CD4-positive, alpha-beta T cell treated with Interleukin-10 for 1 hour (primary cell): ENCODE measurements at places on chromosomes 2 and 18.

DNA sequence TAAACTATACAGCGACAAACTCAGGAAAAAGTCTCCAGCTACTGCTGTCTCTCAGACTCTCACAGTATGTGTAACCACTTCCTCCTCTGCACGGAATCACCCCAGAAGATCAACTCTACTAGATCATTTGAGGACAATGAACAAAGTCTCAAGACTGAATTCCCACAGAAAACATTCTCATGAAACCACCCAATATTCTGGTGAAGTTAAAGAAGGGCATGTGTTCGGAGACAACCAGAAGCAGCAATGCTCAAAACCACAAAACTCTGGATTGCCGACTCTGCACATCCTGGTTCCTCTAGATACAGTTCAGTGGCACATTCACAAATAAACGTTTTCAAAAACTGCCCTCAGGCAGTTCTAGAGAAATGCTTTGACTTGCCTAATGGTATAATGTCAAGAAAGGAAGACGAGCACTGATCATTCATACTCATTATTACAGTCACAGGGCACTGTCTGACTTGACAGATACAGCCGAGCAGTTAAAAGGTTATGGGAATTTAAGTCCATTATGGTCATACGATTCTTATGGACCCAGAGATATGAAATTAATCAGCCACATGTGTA is 91.9 kb upstream of the STK17B start:
- DNase-seq: peak; percentile 77

GRCh38 chr18:10094154-10094553 is 180.3 kb downstream of the VAPA start:
- DNase-seq: no peak

GRCh38 chr2:239689985-239690384 is 289.2 kb upstream of the HDAC4 start:
- DNase-seq: no peak

- no peak for DNase-seq
These were observed 9.2 kb downstream of the GRP start for GRCh38 chr18:59229191-59229590.

DNA sequence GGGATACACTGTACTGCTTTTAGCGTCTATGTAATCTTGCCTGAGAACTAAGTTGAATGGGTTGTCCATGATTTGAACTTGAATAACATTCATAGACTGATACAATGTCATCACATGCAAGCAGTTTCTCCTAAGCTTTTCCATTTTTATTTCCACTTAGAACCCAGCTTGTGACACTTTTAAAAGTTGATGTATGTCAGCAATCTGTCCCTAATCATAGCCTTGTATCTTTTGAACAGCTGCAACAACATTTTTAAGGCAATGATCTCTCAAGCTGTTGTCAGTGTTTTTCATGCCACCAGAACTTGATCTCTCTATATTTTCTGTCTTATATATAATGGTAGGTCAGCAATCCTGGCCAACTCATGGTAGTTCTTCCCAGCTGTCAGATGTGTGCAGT is 185.0 kb downstream of the DOK6 start:
- DNase-seq: no peak

DNA sequence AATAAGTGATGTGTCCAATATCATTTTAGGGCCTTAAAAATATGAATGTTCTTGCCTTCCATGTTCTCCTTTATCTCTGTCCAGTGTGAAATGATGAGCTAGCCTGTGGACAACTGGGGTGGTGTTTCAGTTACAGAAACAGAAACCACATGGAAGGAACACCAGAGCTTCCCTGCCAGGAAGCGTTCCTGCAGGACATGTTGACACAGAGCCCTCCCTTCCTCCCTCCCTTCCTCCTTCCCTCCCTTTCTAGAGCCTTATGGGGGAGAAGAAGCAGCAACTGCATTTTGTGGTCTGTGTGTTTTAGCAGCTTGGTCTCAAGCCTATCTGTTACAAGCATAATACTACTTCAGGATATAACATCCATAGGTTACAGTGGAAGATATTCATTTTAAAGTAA is 539.7 kb upstream of the NETO1 start:
- no peak for DNase-seq

DNA sequence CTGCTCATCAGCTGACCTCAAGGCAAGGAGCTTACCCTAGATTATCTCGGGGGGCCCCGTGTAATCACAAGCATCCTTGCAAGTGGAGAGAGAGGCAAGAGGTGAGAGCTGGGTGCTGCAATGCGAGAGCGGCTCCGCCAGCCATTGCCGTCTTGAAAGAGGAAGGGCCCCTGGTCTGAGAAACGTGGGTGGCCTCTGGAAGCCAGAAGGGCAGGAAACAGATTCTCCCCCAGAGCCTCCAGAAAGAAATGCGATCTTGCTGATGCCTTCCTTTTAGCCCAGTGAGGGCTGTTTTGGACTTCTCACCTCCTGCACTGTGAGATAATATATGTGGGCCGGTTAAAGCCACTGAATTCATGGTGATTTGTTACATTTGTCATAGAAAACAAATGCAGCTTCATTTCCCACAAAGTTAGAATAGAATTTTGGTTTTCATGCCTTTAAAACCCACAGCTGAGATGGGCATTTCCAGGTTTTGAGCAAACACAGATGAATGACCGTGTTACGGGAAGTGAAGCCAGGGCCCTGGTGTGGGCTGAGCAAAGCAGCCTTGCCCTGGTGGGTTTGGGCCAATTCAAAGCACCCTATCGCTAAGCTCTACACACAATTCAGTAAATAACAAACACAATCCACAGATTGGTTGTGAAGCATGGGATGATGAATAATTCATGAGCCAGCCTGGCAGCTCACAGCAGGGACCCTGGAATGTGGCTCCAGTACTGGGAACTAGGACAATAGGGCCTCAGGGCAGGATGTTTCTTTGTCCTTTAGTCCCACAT is 319.9 kb upstream of the HS6ST1 start:
- DNase-seq: no peak

DNA sequence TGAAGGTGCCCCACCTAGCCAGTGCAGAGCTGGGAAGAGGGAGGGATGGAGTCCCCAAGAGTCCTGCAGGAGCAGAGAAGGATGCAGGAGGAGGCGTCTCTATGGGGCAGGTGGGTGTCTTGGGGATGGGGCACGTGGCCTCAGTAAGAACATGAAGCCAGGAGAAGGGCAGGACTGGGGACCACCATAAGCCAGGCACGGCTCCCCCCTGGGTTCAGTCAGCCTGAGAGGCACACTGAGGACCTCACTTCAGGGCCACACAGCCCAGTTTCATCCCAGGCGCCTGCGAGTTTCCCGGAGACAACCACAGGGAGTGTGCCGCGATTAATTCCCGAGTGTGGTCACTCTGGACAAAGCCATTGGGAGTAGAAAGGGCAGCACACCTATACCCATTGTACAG is 120.3 kb downstream of the GYPC start:
- DNase-seq: no peak

GRCh38 chr2:109624339-109624738 is 10.2 kb downstream of the SOWAHC start:
- no peak for DNase-seq

DNA sequence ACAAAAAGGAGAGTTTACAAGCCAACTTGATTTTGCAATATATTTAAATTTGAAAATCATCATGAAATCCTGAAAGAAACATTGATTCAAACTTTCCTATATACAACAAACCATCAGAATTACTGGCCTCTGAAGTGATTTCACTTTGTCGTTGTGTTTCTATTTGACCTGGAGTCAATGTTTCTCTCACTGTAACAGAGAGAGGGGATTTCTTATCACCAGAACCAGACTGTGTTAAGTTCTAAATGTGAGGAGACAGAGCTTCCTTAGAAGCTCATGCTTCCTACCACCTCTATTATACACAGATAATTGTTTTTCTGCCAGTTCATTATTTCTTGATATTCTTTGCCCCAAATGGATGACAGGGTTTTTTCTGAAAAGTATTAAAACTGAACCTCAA is 245.0 kb upstream of the RND3 start:
- no peak for DNase-seq

DNA sequence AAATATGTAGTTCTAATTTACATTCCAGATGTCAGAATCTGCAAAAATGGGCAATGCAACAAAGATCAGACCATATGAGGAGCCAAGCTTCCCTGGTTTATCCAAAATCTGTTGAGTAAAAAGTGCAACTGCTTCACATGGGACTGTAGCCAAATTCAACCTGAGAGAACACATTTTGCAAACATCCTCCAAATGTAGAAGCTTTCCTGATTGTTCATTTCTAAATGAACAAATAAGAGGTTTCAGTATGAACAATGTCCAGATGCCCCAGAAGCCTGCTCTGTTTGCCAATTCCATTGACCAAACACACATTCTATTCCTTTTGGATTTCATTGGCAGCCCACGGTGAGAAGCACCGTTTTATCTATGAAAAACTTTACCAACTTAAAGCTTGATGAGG is 117.9 kb upstream of the OSR1 start:
- DNase-seq: no peak

DNA sequence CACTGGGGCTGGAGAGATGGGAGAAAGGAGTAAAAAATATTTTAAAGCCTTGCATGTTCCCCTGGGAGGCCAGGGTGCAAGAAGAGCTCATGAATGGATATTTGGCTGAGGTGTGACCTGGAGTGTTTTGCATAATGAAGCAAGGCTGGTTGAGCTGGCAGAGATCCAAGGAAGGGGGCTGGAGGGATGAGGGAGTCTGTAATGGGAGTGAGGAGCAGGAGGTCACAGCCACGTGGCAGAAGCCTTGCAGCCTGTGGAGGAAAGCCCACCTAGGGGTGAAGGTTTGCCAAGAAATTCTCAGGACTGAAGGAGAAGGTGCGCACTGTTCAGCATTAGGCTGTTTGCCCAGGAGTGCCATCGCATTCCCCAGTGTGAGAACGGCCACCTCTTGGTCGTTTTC is 40.3 kb upstream of the ATP8B1 start:
- no peak for DNase-seq

DNA sequence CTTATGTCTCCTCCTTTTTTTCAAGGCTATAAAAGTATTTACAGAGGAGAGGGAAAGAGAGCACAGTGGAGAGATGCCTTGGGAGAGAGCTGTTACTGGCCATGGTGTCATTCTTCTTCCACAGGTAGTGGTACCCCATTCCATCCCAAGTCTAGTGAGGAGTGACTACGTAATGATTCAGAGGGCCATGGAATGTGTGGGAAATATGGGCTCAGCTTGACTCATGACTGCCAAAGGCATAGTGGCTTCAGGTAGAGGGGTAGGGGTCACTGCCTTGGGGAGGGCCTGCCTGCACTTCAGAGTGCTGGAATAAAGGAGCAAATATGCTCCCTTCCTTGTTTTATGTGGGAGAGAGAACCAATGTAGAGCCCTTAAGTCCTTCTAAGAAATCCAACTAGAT is 620.6 kb downstream of the IRS1 start:
- DNase-seq: no peak

GRCh38 chr18:78518805-78519204 is 460.8 kb upstream of the SALL3 start:
- no peak for DNase-seq

DNA sequence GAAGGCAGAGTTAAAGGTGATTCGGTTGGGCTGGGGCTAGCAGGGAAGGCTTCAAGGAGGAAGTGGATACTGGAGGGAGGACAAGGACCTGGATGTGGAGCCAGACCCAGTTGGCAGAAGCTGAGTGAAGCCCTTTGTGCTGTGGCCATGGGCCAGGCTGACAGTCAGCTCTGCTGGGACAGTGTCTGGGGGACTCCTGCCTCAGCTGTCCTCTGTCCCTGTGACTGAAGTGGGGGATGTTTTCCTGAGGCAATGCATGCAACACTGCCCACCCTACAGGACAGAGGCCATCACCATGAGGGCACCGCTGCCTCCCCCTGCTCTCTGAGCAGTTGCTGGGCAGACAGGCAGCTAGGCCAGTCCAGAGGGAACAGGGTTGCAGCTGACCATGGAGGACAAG is 40.0 kb downstream of the ST8SIA5 start:
- no peak for DNase-seq

- DNase-seq: no peak
These were observed 8.9 kb downstream of the EDAR start for GRCh38 chr2:108980076-108980475.

GRCh38 chr2:239442192-239442591 is 41.4 kb upstream of the HDAC4 start:
- no peak for DNase-seq

DNA sequence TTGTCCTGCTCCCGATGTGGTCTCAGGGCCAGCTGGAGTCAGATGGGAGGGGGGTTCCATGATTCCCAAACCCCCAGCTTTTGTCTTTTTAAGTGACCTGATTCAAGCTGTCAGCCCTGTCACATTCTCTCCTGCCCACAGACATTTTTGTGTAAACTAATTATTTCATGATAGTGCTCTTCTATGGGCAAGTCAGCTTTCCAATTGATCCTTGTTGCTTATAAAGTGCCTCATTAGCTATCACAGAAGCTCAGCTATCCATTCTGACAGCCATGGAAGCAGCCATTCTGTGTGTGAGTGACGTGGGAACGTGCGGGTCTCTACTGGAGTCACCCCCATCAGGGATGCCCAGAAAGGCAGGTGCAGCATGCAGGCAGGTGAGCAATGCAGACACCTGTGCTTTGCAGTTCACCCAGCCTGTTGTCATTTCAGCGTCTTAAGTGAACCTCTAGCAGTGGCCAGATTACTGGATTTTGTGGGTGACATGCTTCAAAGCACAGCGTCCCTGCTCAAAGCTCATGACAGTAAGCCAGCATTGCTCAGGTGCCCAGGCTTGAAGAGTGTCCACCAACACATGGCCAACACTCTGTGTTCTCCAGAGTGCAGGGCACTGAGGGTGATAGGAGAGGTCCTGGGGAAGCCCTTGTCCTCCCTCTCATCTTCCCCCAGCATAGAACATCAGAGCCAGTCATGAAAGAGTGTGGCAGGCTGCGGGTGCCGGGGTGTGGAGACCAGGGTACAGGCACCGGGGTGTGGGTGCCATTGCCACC is 162.1 kb upstream of the SH3BP4 start:
- no peak for DNase-seq
